ENCODE measurements at places on chromosomes 4 and X. TPM values are rescaled to one million over a fixed set of nuclear protein-coding genes. Genes with fewer than 3 reads are reported as not detected.

DNA sequence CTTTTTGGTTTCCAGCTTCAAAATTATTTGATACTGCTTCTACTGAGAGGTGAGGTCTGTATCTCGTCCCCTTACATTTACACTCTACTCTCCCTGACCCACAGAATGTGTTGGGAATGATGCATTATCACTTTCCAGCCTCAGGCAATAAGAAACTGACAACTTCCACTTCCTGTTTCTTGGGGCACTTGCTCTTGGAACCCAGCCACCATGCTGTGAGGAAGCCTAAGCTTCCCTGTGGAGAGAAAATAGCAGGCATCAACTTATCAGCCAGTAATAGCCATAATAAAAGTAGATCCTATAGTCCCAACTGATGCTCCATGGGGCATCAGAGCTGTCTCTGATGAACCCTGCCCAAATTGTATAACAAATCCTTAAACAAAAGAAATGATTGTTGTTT, 32.6 kb downstream of the RELL1 start:
- no peak overlapping the region for H3K4me3 ChIP-seq
- H3K4me1 ChIP-seq, result peaks cover 32% of the 10 kb centered on the region
- no peak overlapping the region for H3K27ac ChIP-seq
- peak; percentile 35 for DNase-seq
- H3K27me3 ChIP-seq, result no peaks in the 10 kb centered on the region

GRCh38 chr4:112316360-112316759, 19.2 kb downstream of the ALPK1 start:
- peaks cover 5% of the 10 kb centered on the region for H3K4me1 ChIP-seq
- H3K27me3 ChIP-seq, result no peaks in the 10 kb centered on the region
- H3K4me3 ChIP-seq, result no peak overlapping the region
- DNase-seq, result no peak

DNA sequence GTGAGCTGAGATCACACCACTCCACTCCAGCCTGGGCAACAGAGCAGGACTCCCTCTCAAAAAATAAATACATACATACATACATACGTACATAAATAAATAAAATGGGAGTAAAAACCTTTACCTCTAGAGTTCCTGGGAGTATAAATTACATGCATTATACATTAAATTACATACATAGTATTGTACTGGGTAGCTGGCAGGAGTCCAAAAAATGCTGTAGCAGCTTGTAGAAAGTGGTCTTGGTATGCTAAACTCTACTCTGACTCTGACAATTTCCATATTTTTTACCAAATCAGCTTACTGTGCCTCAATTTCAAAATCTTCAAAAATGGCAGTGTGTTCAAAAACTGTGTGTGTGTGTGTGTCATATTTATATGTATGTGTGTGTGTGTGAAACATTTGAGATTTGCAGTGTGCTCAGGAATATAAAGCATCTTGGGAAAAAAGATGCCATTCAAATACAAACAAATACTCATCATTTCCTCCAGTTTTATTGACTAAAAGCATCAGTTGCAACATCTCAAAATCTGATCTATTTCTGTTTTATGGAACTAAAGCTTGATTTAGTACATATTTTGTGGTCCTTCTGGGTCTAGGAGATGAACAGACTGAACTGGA, 171.7 kb downstream of the SHROOM3 start:
- H3K36me3 ChIP-seq, result no peaks in the 10 kb centered on the region
- peaks cover 2% of the 10 kb centered on the region for H3K27me3 ChIP-seq
- H3K4me1 ChIP-seq, result peaks cover 74% of the 10 kb centered on the region

GRCh38 chr4:21469438-21470300, 478.9 kb downstream of the KCNIP4 start:
- H3K36me3 ChIP-seq, result no peaks in the 10 kb centered on the region
- no peaks in the 10 kb centered on the region for H3K27me3 ChIP-seq
- H3K4me1 ChIP-seq, result peaks cover 8% of the 10 kb centered on the region

DNA sequence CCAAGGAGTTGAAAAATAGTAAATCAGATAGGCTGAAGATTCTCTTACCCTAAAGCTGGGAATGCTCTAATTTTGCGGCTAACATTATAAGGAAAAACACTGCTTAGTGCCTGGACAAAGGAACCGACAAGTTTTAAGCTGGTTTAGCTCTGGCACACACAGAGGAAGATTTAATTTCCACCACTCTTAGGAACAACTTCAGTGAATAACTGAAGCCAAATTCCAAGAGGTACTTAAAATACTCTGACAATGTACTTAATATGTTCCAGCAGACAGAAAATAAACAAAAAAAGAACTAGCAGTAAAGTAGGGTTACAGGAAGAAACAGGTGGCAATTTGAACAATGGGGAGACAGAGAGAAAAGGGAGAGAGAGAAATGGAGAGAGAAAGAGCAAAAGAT, 340.8 kb upstream of the NDST4 start:
- no peak for DNase-seq
- no peaks in the 10 kb centered on the region for H3K36me3 ChIP-seq
- H3K4me3 ChIP-seq, result no peak overlapping the region
- H3K4me1 ChIP-seq, result no peaks in the 10 kb centered on the region
- H3K27me3 ChIP-seq, result no peaks in the 10 kb centered on the region

DNA sequence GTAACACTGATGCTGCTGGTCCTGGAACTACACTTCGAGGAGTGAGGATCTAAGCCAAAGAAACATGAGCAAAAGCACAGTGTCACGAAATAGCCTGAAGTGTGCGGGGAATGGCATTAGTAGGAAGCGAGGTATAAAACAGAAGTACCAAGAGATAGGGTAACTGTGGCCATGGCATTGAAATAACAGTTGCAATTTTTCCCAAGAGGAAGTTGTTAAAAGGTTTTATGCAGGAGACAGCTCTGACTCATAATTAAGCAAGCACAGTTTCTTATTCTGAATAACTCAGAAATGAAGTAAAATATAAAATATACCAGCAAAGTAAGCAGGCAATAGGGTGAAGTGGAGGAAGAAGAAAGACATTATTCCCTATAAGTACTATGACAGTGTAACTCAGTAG, 90.3 kb upstream of the TMEM150C start:
- no peaks in the 10 kb centered on the region for H3K36me3 ChIP-seq
- no peaks in the 10 kb centered on the region for H3K27me3 ChIP-seq
- H3K27ac ChIP-seq, result no peak overlapping the region
- no peak overlapping the region for H3K4me3 ChIP-seq
- peaks cover 19% of the 10 kb centered on the region for H3K4me1 ChIP-seq
- peak; percentile 28 for DNase-seq

DNA sequence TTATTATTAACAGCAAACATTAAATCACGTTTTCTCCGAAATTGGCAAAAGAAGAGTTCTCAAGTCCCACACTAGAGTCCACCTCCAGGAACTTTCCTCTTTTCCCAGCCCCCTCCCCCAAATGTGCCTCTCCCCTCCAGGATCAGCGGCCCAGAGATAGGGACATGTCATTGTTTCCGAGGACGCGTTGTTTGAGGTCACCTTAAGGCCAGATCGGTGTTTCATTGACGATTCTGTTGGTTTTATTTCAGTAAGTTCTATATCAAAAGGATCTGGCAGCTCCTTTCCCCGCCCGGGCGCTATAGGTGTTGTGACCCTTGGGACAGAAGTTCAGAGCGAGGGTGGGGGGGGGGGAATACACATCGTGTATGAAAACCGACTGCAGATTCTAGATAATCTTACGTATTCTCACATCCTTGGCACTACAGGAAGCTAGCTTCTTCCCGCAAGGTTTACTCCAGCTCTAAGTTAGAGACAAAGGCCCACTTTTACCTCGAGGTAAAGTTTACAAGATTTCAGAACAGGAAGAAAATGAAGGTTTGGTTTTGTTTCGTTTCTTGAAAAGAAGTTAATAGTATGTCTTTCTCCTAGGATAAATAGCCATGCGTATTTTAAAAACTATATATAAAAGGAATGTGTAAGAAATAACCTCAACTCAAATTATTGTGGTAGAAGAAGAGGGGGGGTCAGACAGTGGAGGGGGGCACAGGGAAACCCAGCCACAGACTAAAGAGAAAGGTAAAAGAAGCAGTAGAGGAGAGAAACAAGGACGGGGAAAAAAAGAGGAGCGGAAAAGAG, 739 bp upstream of the MSX1 start:
- H3K36me3 ChIP-seq, result peaks cover 13% of the 10 kb centered on the region
- H3K27me3 ChIP-seq, result peaks cover 11% of the 10 kb centered on the region
- H3K27ac ChIP-seq, result peak overlapping the region; percentile 57
- H3K4me3 ChIP-seq, result peak overlapping the region; percentile 80
- DNase-seq, result no peak
- H3K4me1 ChIP-seq, result peaks cover 30% of the 10 kb centered on the region

Gene BMP3
- 0.18 TPM for total RNA-seq

Gene NPY2R
- not detected for total RNA-seq

Gene RTL3
- total RNA-seq, result 0.34 TPM

Gene SSX1
- not detected for total RNA-seq

Measured in HFFc6 (cell line).